Liver (tissue), 10 donors: ENCODE measurements at places on chromosomes 4 and X. TPM values are rescaled to one million over a fixed set of nuclear protein-coding genes. Genes with fewer than 3 reads are reported as not detected.

DNA sequence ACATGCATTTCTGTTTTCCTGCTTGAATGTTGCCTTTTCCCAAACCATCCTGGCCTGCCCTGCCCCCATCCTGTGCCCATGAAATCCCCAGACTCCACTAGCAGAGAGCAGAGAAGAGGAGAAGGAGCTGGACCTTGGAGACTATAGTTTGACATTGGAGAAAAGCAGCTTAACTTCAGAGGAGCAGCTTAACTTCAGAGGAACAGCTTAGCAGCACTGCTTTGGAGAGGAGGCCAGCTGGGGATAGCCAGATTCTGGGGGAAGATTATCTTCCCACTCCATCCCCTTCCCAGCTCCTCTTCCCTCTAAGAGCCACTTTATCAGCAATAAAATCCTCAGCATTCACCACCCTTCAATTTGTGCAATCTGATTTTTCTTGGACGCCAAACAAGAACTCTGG is 443.0 kb downstream of the PCDH10 start:
- no peak overlapping the region for H3K4me3 ChIP-seq
- H3K4me1 ChIP-seq, result no peaks in the 10 kb centered on the region
- no peaks in the 10 kb centered on the region for H3K27me3 ChIP-seq
- no peak for DNase-seq
- no peak overlapping the region for H3K27ac ChIP-seq

DNA sequence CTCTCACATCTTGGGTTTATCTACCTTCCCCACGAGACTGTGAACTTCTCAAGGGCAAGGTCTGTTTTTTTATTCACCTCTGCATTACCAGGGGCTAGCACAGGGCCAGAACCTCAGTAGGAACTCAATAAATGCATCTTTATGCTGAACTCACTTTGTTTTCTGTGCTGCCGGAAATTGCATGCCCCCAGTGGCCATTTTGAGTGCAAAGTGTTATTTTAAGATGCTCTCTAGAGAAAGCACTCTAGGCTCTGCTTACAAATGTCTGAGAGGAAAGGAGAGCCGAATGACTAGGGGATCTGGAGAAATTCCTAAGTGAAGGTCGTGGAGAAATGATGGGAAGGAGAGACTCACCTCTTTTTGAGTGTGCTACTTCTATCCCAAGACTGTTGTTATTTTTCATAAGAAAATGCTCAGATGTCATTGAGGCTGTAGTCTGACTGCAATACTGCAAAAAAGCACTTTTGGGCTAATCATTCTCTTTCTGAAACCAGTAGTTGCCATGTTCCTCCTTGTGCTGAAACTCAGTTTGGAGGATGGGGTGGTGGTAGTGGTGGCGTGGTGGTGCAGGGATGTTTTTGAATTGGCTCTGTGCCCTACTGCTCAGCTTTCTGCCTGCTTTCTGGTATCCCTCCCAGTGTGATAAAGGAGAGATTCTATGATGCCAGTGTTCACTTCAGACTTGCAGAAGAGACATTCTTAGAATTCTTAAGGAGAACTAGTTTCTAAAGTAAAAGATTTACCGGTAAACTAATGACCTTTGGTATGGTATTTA is 41.3 kb downstream of the DOCK11 start:
- no peak overlapping the region for H3K4me3 ChIP-seq
- H3K4me1 ChIP-seq, result no peaks in the 10 kb centered on the region
- H3K36me3 ChIP-seq, result no peaks in the 10 kb centered on the region

GRCh38 chrX:10174810-10175209 is 18.0 kb downstream of the CLCN4 start:
- no peak for DNase-seq
- H3K4me1 ChIP-seq, result peaks cover 21% of the 10 kb centered on the region
- H3K4me3 ChIP-seq, result no peak overlapping the region
- H3K36me3 ChIP-seq, result no peaks in the 10 kb centered on the region

Gene ENOPH1
- polyA plus RNA-seq, result 12.4 TPM

- no peak overlapping the region for H3K27ac ChIP-seq
- no peaks in the 10 kb centered on the region for H3K4me1 ChIP-seq
Measured at GRCh38 chrX:94908171-94908570, 1234.2 kb downstream of the FAM133A start.

GRCh38 chr4:47703956-47704355 is 133.9 kb downstream of the CORIN start:
- H3K27ac ChIP-seq, result peak overlapping the region; percentile 75
- no peaks in the 10 kb centered on the region for H3K27me3 ChIP-seq
- H3K36me3 ChIP-seq, result no peaks in the 10 kb centered on the region
- DNase-seq, result no peak
- H3K4me3 ChIP-seq, result peak overlapping the region; percentile 8
- peaks cover 3% of the 10 kb centered on the region for H3K4me1 ChIP-seq

DNA sequence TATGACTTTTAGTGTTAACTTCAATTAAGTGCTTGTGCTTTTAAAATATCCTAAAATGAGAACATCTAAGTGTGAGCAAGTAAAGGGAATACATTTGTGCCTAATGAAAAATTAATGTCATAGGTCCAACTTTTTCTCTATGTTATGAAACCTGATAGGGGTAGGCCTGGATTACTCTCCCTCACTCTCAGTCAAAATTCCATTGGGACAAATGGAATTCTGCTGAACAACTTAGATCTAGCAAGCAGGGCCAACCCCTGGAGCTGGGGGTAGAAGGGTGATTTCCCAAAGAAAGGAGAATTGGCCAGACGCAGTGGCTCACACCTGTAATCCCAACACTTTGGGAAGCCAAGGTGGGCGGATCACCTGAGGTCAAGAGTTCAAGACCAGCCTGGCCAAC is 67.4 kb downstream of the EDNRA start:
- H3K4me3 ChIP-seq, result no peak overlapping the region
- H3K27me3 ChIP-seq, result no peaks in the 10 kb centered on the region
- no peak for DNase-seq
- H3K36me3 ChIP-seq, result no peaks in the 10 kb centered on the region
- H3K27ac ChIP-seq, result no peak overlapping the region
- no peaks in the 10 kb centered on the region for H3K4me1 ChIP-seq

GRCh38 chrX:53049127-53049517 is 533 bp downstream of the GPR173 start:
- no peaks in the 10 kb centered on the region for H3K27me3 ChIP-seq
- no peaks in the 10 kb centered on the region for H3K36me3 ChIP-seq
- no peak overlapping the region for H3K4me3 ChIP-seq
- DNase-seq, result no peak
- no peaks in the 10 kb centered on the region for H3K4me1 ChIP-seq

Gene IQCM
- polyA plus RNA-seq, result not detected

GRCh38 chr4:156829201-156829873 is 142.3 kb downstream of the PDGFC start:
- DNase-seq, result no peak
- H3K27me3 ChIP-seq, result no peaks in the 10 kb centered on the region
- H3K4me3 ChIP-seq, result no peak overlapping the region
- no peak overlapping the region for H3K27ac ChIP-seq
- H3K4me1 ChIP-seq, result peaks cover 3% of the 10 kb centered on the region
- no peaks in the 10 kb centered on the region for H3K36me3 ChIP-seq

- peaks cover 7% of the 10 kb centered on the region for H3K4me1 ChIP-seq
- no peak for DNase-seq
- peaks cover 3% of the 10 kb centered on the region for H3K36me3 ChIP-seq
Measured at GRCh38 chr4:151114986-151115385, 15.6 kb downstream of the RPS3A start.

- no peaks in the 10 kb centered on the region for H3K36me3 ChIP-seq
- H3K27me3 ChIP-seq, result no peaks in the 10 kb centered on the region
- H3K4me3 ChIP-seq, result no peak overlapping the region
- no peak overlapping the region for H3K27ac ChIP-seq
Measured at GRCh38 chrX:39238006-39238405, 436.7 kb downstream of the MID1IP1 start.

- no peak overlapping the region for H3K4me3 ChIP-seq
- no peak for DNase-seq
- H3K36me3 ChIP-seq, result peaks cover 1% of the 10 kb centered on the region
- no peak overlapping the region for H3K27ac ChIP-seq
- no peaks in the 10 kb centered on the region for H3K4me1 ChIP-seq
Measured at GRCh38 chrX:150763303-150763797, 70.2 kb downstream of the MTMR1 start.

- H3K4me1 ChIP-seq, result no peaks in the 10 kb centered on the region
- H3K4me3 ChIP-seq, result no peak overlapping the region
- H3K27ac ChIP-seq, result no peak overlapping the region
- no peaks in the 10 kb centered on the region for H3K36me3 ChIP-seq
Measured at GRCh38 chr4:121943941-121944340, 7.9 kb downstream of the TRPC3 start.

Gene BBS7
- polyA plus RNA-seq, result 1.8 TPM

Gene CXCL10
- polyA plus RNA-seq, result 1.4 TPM

- no peak for DNase-seq
- no peaks in the 10 kb centered on the region for H3K36me3 ChIP-seq
- H3K27ac ChIP-seq, result no peak overlapping the region
- H3K4me3 ChIP-seq, result no peak overlapping the region
Measured at GRCh38 chr4:105154576-105154975, 7.9 kb downstream of the TET2 start.

DNA sequence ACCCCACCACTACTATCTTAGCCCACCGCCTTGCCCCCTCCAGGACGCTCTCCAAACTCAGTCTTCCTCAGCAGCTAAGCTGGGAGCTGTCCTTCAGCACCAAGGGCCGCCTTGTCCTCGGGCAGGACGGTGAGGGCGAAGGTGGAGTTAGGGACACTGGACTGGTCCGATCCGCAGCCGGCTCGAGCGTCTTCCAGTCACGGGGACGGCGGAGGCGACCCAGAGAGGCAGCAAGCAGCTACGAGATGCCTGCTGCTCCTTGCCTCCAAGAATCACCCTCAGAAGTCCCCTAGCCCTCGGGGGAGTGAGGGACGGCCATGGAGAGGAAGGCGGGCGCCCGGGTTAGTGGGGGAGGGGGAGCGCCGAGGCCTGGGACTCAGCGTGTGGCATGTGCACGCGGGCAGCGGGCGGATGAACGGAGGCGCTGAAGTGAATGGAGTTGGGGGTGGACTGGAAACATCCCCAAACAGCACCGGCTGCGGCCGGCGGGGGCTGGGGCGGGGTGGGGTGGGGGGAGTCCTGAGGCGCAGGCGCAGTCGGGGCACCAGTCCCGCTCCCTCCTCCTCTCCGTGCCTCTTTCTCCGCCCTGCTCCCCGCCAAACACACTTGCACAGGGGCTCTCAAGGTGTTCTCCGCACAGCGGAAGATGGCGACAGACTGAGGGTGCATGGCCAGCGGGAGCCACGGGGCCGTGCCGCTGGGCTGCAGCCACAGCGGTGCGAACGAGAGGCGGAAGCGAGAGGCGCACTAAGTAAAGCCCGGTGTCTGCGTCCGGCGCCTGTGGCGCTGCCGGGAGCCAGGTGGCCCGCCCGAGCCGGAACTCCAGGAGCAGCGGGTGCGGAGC is at the start of gene NALF2:
Gene NALF2 (plus strand): TSS at position 545 of the 844 bp plus-strand sequence. CDS start 957 bp downstream, outside the sequence.
- DNase-seq, result peak; percentile 47
- H3K4me3 ChIP-seq, result peak within 1 kb of the TSS; percentile 49
- H3K27me3 ChIP-seq, result no peaks in the 10 kb centered on the region

DNA sequence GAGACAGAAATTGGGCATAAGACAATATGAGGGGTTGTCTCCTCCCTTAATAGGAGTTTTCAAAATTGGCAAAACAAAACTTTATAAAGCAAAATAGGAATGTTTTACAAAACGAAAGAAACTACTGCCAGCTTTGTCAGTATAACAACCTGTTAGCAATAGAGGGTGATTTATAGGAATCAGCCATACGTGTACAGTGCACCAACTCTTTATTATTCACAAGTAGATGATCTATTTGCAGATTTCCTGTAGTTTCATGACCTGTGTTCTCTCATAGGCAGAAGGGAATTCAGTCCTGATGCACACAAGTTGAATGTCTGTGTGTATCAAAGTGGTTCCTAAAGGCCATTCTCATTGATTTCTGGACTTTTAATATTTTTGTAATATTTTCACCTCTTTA is 116.3 kb downstream of the MFAP3L start:
- H3K4me3 ChIP-seq, result no peak overlapping the region
- peak overlapping the region; percentile 14 for H3K27ac ChIP-seq
- no peaks in the 10 kb centered on the region for H3K36me3 ChIP-seq
- H3K4me1 ChIP-seq, result peaks cover 21% of the 10 kb centered on the region

Gene AR
- 11.9 TPM for polyA plus RNA-seq

DNA sequence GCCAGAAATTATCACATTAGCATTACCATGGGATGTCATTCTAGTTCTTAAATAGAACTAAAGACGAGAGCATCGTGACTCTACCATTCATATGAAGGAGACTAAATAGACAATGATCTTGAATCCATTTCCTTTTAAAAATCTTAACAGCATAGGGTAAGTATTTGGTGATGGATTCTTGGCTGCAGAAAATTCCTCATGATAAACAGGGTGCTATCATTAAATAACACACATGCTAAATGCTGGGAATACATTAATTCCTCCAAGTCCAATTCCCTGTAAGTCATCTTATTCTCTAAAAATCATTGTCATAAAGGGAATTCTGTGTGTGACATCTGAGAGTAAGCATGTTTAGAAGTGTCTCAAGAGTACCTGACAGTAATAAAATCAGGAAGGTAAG is 470.4 kb upstream of the MAGEB2 start:
- H3K4me1 ChIP-seq, result no peaks in the 10 kb centered on the region
- no peak overlapping the region for H3K4me3 ChIP-seq
- no peak for DNase-seq
- H3K36me3 ChIP-seq, result no peaks in the 10 kb centered on the region

Gene PHEX
- polyA plus RNA-seq, result not detected

Gene RS1
- not detected for polyA plus RNA-seq

Gene S100P
- polyA plus RNA-seq, result 1.7 TPM

Gene SLC25A4
- 23.6 TPM for polyA plus RNA-seq

- peaks cover 3% of the 10 kb centered on the region for H3K4me1 ChIP-seq
- no peak overlapping the region for H3K4me3 ChIP-seq
- H3K27ac ChIP-seq, result no peak overlapping the region
- no peaks in the 10 kb centered on the region for H3K36me3 ChIP-seq
- H3K27me3 ChIP-seq, result no peaks in the 10 kb centered on the region
Measured at GRCh38 chrX:25020905-25021449, 5.2 kb upstream of the ARX start.

DNA sequence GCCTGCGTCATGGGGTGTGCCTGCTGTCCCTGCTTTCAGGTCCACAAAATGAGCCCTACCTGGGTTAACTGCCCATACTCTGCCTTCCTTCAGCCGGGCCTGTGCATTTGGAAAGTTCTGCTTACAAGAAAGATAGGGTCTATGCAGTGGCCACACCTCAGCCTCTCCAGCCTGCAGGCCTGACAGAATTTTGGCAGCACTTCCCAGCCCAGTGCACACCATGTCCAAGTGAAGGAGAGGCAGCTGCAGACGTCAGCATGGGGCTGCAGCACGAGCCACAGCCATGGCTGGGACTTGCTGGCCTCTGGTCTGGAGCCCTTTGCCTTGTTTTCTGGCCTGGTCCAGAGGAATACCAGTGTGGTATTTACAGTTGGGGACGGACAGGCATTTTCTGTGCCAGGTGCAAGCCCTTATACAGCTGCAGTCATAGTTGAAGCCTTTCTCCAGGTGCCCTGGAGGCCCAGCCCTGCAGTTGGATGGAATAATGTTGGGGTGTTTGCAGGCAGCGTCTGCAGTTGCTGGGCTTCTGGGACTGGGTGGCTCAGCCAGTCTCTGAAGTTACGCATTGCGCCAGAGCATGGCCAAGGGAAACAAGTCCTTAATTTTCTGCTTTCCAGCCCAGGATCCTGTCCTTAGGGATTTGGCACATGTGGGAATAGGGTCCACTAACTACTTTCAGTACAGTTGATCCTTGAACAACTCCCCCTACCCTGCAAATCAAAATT is 26.2 kb downstream of the JADE1 start:
- H3K27me3 ChIP-seq, result no peaks in the 10 kb centered on the region
- no peak for DNase-seq
- peak overlapping the region; percentile 30 for H3K27ac ChIP-seq

- no peak overlapping the region for H3K4me3 ChIP-seq
- no peak for DNase-seq
- H3K4me1 ChIP-seq, result no peaks in the 10 kb centered on the region
- H3K27ac ChIP-seq, result no peak overlapping the region
Measured at GRCh38 chrX:105331244-105331643, 110.8 kb upstream of the TEX13A start.
